ENCODE measurements at places on chromosomes 12 and 14.

- no peak for DNase-seq
Observed at GRCh38 chr12:106190581-106190980, 51.8 kb upstream of the NUAK1 start.

- DNase-seq = no peak
Observed at GRCh38 chr12:128365651-128366231, 98.8 kb downstream of the TMEM132C start.

DNA sequence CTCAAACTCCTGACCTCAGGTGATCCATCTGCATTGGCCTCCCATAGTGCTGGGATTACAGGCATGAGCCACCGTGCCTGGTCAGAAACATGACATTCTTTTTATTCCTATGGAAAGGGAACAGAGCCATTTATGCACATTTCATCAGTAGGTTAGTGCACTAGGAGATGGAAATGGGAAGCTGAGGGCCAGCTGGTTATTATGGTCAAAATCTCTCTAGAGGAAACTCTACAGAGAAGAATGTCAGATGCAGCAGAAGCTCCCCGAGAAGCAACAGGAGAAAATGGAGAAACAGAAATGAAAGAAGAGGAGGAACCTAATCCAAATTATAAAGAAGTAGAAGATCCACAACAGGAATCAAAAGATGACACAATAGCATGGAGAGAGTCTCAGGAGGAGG, 2.7 kb downstream of the CFAP251 start:
- no peak for DNase-seq

GRCh38 chr12:125249066-125249824, 184.0 kb downstream of the AACS start:
- DNase-seq = no peak

DNA sequence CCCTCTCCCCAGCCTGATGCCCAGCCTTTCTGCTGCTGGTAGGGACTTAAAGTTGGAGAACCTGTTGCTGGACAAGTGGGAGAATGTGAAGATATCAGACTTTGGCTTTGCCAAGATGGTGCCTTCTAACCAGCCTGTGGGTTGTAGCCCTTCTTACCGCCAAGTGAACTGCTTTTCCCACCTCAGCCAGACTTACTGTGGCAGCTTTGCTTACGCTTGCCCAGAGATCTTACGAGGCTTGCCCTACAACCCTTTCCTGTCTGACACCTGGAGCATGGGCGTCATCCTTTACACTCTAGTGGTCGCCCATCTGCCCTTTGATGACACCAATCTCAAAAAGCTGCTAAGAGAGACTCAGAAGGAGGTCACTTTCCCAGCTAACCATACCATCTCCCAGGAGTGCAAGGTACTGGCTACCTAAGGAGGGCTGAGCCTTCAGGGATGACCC, 1.6 kb downstream of the TSSK4 start:
- DNase-seq = no peak

- no peak for DNase-seq
Observed at GRCh38 chr12:99978152-99978551, 6.6 kb downstream of the ANKS1B start.

- DNase-seq = no peak
Observed at GRCh38 chr12:45705404-45705803, 24.1 kb upstream of the ARID2 start.

DNA sequence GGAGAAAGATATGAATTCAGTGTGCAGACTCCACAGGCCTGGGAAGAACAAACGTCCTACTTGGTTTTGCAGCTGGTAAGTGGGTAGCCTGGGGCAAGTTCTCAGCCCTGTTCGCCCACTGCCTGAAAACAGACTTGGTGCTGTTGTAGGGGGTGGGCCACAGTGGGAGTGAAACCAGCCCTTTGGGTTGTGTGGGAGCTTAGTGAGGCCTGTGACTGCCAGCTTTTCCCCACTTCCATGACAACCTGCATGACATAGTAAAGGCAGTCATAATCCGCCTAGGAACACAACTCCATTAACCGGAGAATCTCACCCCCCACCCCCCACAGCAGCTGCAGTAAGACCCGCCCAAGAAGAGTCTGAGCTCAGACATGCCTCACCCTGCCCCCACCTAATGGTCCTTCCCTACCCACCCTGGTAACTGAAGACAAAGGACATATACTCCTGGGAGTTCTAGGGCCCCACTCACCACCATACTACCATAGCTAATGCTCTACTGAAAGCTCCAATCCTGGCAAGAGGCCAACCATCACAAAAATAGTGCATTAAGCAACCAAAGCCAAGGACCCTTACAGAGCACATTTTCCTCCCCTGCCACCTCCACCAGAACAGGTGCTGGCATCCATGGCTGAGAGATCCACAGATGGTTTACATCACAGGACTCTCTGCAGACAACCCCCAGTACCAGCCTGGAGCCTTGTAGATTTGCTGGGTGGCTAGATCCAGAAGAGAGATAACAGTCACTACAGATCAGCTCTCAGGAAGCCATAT, 39.8 kb upstream of the LMNTD1 start:
- no peak for DNase-seq

- DNase-seq = no peak
Observed at GRCh38 chr14:27929797-27930347, 836.7 kb upstream of the FOXG1 start.

GRCh38 chr12:11727133-11727664, 77.7 kb downstream of the ETV6 start:
- DNase-seq = peak; percentile 54

DNA sequence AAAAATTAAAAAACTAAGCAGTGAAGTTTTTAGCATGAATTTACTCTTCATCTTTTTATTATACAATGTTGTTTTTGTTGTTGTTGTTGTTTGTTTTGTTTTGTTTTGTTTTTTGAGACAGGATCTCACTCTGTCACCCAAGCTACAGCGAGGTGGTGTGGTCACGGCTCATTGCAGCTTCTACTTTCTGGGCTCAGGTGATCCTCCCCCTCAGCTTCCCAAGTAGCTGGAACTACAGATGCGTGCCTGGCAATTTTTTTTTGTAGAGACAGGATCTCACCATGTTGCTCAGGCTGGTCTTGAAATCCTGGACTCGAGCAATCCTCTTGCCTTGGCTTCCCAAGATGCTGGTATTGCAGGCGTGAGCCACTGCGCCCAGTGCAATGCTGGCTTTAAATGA, 11.3 kb downstream of the PPFIBP1 start:
- DNase-seq = no peak

DNA sequence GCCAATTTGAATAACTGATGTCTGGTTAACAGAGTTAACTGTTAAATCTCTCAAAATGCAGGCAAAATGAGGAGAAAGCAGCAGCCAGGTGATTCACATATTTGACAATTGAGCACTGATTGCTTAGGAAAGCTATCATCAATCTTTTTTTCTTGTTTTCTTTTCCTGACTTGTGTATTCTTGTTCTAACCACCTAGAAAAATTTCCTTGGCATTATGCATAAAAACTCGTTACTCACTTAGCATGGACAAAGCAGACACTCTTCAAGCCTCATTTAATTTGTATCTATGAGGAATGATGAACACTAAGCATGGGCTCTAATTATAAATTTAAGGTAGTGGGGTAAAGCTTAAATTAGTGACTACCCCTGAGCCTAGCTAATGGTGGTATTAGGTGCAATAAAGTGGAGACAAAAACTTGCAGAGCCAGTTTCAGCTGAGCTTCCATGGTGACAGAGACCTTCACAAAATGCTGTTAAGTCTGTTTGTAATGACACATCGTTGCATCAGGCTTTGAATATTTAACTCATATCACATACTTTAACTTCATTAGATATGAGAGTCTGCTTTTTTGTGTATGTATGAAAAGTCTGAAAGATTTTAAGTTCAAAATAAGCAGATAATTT, 52.0 kb downstream of the RASSF9 start:
- DNase-seq = no peak

GRCh38 chr14:61215222-61216020, 65.7 kb downstream of the TMEM30B start:
- no peak for DNase-seq

- DNase-seq = no peak
Observed at GRCh38 chr12:75908961-75909605, 122.5 kb downstream of the PHLDA1 start.

- no peak for DNase-seq
Observed at GRCh38 chr12:43740511-43741100, 18.0 kb downstream of the PUS7L start.

GRCh38 chr14:69473260-69473659, 11.3 kb upstream of the PLEKHD1 start:
- no peak for DNase-seq

- DNase-seq = no peak
Observed at GRCh38 chr14:100723830-100724437, 2.8 kb upstream of the DLK1 start.

DNA sequence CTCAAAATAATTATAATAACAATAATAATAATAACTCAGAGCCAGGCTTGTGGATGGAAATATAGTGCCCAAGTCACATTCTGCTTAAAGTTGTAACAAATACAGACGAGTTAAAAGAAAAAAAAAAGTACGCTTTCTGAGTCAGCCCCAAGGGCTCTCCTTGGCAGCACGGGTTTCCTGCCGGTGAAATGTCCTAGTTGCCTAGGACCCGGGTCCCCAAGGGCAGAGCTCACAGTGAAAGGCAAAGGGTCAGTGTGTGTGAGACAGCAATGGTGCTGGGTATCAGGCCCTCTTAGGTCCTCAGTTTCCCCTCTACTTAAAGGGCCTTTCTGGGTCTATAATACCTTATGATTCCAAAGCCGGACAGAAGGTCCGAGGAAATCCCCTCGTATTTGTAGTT, 96.3 kb upstream of the CLMN start:
- DNase-seq = no peak

- DNase-seq = no peak
Observed at GRCh38 chr12:45637242-45637641, 92.3 kb upstream of the ARID2 start.

DNA sequence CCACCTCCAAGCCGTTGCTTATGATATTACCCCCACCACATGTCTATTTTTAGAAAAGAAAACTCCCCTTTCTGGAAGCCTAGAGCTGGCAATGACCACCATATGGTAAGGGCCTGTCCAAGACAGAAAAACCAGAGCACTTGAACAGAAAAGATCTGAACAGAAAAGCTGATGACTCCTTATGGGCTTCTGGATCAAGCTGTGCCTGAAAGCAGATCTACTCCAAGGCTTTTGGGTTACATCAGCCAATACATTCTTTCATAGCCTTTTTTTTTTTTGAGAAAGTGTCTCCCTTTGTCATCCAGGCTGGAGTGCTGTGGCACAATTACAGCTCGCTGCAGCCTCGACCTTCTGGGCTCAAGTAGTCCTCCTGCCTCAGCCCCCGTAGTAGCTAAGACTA, 16.8 kb upstream of the OAS2 start:
- DNase-seq = no peak

- no peak for DNase-seq
Observed at GRCh38 chr14:81033698-81034240, 78.3 kb downstream of the TSHR start.

DNA sequence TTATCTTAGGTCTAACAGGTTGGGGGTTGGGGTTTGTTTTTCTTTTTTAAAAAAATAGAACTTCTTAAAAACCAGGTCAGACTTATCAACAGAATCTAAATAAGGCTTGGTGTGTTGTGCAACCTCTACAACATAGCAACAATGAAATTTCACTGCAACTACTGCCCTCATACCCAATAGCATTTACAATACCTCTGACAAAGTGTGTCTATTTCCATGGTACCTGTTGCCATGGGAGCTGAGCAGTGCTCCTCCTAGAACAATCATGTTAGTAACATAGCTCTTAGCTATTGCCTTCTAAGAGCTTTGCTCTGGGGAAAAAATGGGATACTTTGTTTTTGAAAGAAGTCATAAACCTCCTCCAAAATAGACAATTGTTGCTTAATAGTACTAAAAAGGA, 103.3 kb upstream of the CCDC175 start:
- no peak for DNase-seq

DNA sequence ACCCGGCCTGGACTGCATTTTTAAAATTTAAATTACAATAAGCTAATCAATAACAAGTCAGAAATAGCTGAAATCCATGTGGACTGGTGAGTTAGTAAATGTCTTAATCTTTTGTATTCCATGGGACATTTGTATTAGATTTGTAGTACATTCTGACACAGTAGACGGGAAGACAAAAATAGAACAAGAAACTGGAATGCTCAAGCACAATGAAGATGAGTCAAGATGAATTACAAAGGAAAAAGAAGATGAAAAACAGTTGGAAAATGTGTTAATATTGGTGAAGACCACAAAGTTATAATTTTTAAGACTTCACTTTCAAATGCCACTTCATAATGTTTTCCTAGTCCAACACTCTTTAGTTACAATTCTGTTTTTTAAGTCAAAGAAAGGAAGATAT, 97.8 kb upstream of the FERMT2 start:
- DNase-seq = no peak

- no peak for DNase-seq
Observed at GRCh38 chr14:30648471-30648870, 26.4 kb downstream of the SCFD1 start.

DNA sequence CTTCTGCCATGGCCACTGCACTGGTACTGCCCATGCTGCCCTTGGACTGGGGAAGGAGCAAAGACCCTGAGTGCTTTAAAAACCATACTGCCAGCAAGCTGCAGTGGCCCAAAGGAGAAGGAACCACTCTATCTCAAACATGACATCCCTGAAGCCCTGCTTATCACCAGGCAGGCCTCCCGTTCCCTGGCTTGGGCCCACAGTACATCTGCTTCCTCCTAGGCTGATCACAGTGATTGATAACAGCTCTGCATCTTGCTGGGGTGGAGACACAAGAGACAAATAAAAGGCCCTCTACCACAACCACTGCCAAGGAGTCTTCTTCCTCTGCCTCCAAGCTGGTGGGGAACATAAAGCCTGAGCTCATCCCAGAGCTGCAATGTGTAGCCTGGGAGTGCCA, 567.5 kb downstream of the TRHDE start:
- no peak for DNase-seq

- DNase-seq = no peak
Observed at GRCh38 chr14:99821519-99822508, 28.6 kb downstream of the EML1 start.

DNA sequence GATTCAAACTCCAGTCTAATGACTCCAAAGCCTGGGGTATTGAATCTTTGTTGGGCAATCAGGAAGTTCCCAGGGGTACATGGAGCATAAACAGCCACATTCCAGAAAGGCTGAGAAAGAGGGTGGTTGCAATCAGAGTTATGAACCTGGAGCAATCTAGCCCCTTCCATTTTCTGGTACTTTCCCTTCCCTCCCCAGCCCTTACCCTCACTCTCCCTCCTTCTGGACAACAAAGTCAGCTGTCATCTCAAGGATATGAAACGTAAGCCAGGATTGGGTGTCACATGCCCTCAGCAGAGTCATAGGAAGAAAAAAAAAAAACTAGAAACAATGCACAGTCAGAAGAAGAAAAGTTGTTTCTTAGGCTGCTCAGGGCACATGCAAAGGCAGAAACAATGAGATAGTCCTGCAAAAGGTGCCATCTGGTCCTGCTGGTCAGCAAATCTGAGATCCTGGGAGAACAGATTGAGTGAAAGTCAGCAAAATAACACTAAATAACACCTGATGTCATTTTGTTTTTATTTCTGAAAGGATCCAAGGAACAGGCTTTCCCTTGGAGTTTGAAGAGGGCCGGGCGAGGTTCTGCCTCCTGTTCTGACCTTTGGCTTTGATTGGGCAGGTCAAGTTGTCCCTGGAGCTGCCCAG, 27.1 kb downstream of the TMEM229B start:
- no peak for DNase-seq
